Left hindlimb (tissue), 1 donor: ENCODE measurements at places on chromosomes 3 and 15.

- no peak for DNase-seq
Measured at GRCh38 chr3:115160295-115160694, 13.2 kb upstream of the ZBTB20 start.

GRCh38 chr3:156608601-156609514 lies 53.9 kb upstream of the SSR3 start:
- no peak for DNase-seq

DNA sequence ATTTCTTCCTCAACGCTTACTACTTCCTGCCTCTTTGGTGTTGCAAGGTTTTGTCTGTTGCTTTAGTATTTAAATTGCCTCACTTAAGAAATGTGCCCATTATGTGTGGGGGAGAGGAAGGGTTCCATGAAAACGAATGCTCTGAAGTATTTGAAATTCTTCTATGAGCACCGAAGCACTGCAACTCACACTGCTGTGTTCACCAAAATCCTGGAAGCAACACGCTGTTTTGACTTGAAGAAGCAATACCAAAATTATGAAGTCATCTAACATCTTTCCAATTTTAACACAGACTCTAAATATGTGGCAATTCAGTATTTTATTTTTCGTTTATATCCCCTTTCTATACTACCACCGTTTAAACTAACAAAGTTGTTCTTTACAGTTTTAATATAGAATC lies 101.5 kb downstream of the RBMS3 start:
- DNase-seq, result no peak

DNA sequence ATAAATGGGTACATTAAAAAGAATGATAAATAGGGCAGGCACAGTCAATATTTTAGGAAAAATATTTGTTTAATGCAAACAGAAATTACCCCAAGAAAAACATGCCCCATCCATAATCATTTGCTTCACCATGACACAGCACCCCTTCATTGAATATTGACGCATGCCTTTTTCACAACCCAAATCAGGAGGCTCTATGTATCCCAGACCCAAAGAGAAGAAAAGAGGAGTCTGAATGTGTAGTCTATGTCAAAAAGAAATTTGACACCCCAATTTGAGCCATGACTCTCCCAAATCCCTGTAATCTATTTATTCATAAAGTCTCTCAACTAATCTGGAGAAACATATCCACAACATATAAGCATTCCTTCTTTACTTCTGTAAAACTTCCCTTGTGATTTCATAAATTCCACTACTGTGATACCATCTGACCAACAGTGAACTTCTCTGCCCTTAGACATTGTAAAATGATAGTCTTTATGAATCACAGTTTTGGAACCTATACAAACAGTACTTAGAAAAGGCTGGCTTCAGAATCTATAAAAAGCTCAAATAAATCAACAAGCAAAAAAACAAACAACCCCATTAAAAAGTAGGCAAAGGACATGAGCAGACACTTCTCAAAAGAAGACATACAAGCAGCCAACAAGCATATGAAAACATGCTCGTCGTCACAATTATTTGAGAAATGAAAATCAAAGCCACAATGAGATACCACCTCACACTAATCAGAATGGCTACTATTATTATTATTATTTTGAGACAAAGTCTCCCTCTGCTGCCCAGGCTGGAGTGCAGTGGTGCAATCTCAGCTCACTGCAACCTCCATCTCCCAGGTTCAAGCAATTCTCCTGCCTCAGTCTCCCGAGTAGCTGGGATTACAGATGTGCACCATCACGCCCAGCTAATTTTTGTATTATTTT lies 53.4 kb upstream of the XRN1 start:
- no peak for DNase-seq

DNA sequence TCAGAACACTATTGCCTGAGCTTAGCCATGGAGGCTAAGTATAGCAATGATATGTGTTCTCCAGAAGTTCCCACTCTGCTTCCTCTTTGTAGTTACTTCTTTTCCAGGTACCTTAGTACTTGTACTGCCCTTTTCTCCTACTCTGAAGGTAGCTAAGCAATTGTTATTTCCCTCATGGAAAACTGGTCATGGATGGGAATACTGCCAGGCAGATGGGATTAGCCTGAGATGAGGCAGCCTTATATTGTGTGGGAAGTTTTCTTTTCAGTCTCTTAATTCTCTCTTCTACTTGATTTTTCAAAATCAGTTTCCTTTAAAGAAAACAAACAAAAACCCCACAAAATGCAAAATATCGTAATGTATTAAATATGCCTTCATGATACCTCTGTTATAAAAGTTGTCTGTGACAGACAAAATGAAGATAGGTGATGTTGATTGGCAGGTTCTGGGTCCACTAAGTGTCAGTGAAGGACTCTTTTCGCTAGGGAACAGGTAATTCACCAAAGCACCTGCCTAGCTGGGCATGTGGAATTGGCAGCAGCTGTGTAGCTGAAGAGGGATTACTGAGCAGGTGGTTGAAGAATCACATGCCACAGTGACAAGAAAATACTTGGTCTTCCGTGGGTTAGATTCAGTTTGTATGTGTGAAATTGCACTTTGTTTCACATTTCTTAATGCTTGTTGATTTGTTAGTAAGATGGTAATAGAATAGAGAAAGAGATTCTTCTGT lies 4.1 kb downstream of the ZNF609 start:
- DNase-seq, result no peak

DNA sequence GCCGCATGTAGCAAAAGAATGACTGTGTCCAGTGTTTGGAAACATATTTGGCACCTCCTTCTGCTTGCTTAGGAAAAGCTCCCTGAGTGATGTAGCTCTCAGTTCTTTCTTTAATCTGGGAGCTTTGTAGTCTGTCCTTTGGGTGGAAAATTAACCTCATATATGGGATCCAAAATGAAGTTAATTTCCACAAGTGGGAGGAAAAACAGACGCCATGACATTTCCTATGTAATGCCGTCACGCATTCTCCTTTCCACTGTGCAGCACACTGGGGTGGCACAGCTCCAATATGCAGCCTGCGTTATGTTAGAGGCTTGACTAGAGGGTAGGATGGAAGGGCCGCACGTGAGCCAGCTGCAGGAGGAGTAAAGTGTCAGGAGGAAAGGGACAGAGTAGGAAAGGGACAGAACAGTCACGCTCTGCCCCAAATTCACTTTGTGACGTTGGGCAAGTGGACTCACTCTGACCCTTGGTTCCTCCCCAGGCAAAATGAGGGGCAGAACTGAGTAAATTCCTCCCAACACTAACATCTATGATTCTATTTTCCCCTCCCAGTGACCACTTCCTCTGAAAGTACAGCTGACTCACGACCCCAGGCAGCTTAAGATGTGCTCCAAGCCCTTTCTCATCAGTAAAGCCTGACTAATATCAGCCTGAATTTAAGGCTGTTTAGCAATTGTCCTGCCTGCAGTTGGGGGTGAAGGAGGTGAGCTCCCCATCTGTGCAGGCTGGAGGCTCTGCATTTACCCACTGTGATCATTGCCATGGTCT lies 176.5 kb upstream of the PFN2 start:
- DNase-seq, result peak; percentile 59

- no peak for DNase-seq
Measured at GRCh38 chr3:132283440-132283839, 33.8 kb upstream of the ACP3 start.

DNA sequence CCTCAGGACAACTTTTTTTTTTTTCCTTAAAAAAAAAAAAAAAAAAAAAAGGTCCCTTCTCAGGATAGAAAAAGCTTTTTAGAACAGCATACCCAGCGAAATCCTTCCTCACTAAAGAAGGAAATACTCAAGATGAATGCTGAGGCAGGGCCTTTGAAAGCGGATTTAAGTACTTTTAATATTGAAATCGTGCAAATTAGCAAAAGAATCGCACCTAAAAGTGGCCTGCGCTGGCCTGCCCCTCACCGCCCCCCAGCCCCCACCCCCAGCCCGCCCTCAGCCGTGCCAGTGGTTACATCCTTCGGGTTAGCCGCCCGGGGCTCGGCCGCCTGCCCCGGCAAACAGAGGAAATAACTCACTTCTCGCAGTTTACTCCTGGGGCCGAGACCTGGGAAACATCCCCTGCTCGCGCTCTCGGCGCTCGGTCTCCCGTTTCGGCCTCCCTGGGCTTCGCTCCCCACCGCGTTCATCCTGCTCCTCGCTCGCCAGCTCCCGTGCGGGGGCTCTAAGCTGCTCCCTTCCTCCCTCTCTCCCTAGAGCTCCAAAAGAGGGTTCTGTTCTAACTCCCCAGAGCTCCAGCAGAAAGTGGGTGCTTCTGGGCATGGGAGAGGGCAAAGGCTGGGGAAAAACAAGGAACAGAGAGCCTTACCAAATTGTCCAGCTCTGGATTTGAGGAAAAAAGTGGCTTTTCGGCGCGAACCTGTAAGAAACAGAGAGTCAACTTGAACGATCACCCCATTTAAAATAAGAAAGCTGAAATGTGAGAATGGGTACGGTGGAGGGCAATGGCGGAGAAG lies 5.2 kb downstream of the MEIS2 start:
- no peak for DNase-seq

DNA sequence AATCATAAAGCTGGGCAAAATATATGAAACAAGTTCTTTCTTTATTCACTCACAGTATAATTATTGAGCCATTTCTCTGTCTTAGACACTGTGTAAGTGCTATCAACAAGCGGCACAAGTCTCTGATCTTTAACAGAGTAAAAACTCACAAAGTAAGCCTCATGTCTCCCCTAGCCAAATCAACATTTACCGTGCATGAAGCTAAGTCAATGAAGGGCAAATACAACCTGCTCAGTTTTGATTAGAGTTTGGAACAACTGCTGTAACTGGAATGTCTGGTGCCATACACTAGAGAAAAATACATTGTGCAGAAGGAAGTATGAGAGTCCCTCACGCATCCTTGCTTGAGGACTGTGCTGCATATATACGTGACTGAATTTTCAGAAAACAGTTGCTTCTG lies 291.0 kb upstream of the EPHA3 start:
- no peak for DNase-seq

GRCh38 chr15:73318463-73319351 lies 50.1 kb downstream of the HCN4 start:
- peak; percentile 30 for DNase-seq
